AG09309 (cell line): ENCODE measurements at places on chromosomes 5 and 9.

GRCh38 chr9:123996731-123997421 lies 14.7 kb upstream of the LHX2 start:
- DNase-seq, result no peak

DNA sequence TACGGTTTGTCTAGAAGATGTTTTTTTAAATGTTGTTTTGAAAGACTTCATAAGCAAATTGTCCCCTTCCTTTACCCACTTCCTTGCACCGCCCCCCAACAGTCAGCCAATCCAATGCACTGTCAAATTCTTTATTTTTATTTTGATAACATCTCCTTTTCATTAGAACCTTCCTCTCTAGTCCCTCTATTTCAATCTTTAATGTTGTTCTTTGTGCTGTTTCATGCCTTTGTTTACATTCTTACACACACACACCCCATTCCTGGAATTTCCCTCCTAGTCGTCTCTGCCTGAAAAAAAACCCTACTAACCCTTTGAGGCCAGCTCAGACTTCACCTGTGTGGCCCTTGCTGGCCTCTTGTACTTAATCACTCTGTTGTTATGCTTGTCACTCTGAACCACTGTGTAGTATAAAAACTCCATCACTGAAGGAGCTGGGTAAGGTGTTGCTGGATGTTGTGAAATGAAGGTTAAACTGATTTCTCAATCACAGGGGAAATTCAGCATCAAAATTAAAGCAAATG lies 133.4 kb downstream of the UGCG start:
- DNase-seq, result no peak

DNA sequence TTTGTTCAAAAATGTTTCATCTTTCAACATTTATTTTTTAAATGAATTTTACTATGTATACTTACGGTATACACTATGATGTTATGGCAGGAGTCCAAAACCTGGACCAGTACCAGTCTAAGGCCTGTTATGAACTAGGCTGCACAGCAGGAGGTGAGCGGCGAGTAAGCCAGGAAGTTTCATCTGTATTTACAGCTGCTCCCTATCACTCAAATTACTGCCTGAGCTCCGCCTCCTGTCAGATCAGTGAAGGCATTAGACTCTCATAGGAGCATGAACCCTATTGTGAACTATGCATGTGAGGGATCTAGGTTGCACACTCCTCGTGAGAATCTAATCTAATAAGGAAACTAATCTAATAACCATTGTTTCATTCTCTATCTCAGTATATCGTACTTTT lies 715.5 kb upstream of the PTPRD start:
- no peak for DNase-seq

- no peak for DNase-seq
These were observed 11.8 kb downstream of the ZNF366 start for GRCh38 chr5:72495410-72495809.

DNA sequence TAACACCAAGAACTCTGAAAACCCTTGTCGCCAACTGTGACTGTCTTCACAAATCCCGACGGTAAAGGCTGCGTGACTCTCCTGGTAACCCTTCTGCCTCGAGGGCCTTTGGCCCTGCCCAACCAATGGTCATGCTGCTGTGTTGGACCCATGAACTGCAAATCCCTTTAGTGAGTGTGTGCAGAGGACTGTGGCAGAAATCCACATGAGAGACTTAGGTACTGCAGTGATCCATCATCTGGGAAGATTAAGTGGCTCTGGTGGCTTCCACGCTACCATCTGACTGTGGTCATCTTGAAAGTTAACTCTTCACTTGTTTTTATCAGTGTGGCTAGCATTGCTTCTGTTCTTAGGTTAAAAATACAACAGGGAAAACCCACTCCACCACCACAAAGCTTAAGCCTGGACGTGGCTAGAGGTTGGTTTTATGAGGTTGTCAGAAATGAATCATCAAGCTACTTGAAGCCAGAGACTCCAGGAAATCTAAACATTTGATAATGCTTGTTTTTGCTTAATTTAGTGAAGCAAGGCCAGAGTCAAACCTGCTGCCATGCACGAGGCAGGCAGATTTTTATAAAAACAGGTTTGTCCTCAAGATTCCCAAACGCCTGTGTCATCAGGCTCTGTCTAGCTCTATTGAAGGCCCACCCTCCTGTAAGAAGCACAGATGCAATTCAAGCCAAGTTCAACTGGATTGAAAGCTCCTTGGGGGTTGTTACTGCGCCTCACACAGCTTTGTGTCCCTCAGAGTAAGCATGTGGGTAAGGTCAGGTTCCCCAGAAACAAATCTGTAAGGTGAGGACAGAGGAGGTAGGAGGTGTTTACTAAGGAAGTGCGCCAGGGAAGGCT lies 52.7 kb upstream of the ERCC6L2 start:
- DNase-seq, result peak; percentile 85

- DNase-seq, result no peak
These were observed 213.2 kb downstream of the TMC1 start for GRCh38 chr9:72734631-72735030.

- DNase-seq, result peak; percentile 7
These were observed 302.1 kb downstream of the FBXL17 start for GRCh38 chr5:108079753-108080152.

DNA sequence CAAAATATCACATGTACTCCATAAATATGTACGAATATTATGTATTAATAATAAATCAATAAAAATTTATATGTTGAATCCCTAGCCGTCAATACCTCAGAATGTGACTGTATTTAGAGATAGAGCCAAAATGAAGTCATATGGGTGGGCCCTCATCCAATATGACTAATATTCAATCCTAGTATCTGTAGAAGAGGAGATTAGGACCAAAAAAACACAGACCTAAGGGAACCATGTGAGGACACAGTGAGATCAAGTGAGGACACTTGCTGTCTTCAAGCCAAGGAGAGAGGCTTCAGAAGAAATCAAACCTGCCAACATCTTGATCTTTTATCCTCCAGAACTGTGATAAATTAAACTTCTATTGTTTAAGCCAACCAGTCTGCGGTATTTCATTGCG lies 3.7 kb upstream of the AMACR start:
- DNase-seq, result no peak

GRCh38 chr5:129399069-129399468 lies 61.0 kb upstream of the ADAMTS19 start:
- DNase-seq, result no peak

DNA sequence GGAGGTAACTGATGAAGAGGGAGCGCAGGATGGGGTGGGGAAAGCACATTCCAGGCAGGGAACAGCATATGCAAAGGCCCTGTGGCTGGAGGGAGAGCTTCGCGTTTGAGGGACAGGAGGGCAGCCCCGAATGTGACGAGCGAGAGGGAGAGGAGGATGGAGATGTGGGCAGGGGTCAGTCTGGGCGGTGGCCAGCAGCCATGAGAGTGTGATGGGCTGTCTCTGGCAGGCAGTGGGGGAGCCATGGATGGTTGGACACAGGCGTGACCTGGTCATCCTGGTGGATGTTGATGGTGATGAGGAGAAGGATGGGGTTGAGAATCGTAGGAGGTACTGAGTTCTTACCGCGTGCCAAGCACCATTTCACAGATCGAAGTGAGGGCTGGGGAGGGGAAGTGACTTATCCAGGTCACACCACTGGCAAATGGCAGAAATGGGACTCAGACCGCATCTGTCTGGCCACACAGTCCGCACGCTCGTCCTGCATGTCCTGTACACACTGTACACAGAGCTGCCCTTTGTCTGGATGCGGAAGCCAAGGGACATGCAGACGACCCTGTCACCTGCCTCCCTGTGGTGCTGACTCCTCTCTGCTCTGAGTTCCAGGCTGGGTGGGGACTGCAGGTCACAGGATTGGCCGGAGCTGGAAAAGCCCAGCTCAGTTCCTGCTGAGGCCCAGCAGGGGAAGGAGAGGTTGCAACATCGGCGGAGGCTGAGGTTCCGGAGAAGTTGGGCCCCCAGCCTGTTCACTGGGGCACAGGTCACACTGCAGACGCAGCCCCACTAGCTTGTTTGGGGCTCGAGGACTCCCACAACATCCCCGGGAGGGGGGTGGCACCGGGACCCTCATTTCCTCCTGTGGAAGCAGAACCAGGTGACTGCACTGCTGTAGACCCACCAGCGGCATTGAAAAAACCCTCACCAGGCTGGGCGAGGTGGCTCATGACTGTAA lies 165.6 kb upstream of the IER5L start:
- no peak for DNase-seq

DNA sequence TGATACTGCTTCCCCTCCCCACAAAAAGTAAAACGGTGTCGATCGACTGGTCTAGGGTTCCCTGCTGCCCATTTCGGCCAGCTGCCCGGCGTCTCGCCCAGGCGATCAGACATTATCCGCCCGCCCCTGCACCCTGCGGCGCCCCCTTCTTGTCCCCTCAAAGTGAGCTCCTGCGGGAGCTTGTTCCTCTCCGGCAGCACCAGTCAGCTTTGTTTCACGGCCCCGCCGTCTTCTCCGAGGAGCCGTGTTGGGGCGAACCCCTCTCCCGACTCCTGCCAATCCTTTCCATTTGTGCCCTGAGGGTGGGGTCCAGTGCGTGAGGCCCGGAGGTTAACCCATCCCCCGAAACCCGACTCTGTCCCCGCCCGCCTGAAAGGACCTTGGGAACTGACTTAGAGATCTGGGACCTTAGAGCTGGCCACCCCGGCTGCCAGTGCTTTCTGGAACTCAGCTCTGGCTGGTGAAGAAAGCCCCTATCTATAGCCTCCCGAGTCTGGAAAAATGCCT lies 518 bp downstream of the UBE2B start:
- no peak for DNase-seq

DNA sequence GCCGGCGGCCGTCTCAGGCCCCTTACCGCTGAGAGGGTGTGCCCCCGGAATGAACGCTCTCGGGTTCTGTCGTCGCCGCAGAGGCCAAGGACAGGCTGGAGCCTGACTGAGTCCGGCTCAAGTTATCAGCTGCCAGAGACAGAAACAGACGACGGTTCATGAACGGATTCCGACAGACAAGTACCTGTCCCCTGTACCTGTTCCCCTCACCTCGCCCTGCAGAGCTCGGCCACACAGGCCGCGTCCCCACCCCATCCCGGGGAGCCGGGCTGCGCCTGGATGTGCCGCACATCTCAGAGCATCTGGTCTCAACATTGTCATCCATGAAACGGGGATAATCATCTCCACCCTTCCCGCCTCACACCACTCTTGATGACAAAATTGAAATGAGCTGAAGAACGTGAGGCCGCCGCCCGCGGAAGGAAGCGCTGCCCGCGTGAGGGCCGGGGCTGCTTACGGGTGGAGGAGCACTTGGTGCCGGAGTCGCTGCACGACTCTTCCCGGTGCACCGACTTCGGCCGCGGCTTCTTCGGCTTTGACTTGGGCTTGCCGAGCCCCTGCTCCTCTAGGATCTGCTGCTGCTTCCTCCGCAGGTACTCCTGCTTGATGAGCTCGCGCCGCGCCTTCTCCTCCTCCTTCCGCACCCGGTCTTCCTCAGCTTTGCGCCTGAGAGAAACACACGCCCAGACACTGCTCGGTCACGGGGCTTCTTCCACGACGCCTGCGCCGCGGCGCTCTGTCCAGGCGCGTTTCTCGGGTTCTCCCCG lies 89.2 kb downstream of the CAMSAP1 start:
- DNase-seq, result no peak

DNA sequence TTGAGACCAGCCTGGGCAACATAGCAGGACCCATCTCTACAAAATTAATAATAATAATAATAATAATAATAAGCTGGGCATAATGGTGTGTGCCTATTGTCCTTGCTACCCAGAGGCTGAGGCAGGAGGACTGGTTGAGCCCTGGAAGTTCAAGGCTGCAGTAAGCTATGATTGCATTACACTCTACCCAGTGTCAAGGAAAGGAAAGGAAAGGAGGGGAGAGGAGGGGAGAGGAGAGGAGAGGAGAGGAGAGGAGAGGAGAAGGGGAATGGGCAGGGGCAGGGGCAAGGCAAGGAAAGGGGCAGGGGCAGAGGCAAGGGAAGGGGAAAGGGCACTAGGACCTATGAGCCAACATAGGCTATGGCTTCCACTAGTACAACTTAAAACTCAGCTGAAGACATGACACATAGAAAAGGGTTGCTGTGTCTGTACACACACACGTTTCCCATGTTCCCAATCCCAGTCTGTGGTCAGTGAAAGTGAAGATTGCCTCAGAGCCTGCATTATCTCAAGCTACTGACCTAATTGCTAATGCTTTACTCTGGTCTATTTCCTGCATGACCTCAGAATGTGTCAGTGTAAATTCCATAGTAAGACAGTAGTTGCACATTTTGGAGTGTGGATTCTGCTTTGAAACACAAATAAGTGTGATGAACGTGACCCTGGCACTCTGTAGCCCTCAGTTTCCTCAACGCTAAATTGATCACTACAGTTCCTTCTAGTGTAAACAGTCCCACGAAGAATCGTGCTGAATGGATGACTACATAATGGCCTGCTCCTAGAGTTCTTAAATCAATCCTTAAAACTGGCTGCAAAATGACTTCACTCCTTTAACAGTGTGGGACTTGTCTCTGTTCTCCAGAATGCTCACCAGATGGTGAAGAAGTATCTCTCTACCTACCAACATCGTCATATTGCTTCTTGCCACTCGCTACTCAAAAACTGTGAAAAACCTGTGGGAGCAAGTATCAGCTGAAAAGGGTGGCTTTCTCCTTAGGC lies 497.0 kb downstream of the RAB3C start:
- DNase-seq, result peak; percentile 80

- DNase-seq, result no peak
These were observed 1.3 kb downstream of the ANXA1 start for GRCh38 chr9:73152953-73153352.
